ENCODE measurements at places on chromosomes 5 and 9. TPM values are rescaled to one million over a fixed set of nuclear protein-coding genes. Genes with fewer than 3 reads are reported as not detected.

KIF4B gene
- total RNA-seq = 0.10 TPM

SLC27A4 gene
- 5.7 TPM for total RNA-seq

NFIB gene
- total RNA-seq = not detected

ANP32B gene
- total RNA-seq = 412 TPM

SLC36A3 gene
- total RNA-seq = not detected

FBP2 gene
- total RNA-seq = not detected

DNA sequence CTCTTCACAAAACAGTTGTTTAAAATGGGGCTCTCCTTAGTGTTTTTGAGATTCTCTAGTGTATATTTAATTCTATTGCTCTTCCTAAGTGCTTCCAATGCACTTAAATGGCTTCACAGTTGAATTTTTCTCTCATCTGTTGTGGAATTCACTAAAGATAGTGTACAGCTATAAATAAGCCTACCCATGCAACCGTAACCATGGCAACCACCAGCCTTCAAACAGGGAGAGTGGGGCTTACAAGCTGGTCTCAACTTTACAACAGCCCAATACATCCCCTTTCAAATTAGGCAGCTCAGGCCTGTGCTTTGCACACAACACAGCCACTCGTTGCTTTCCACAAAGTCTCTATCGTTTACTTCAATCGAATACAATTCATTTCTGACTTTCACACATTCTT, 144.0 kb upstream of the PLPPR1 start:
- no peak for DNase-seq

GRCh38 chr9:112896131-112896530, 5.5 kb upstream of the SLC46A2 start:
- no peak for DNase-seq

GRCh38 chr5:96408210-96408777, 24.8 kb downstream of the PCSK1 start:
- DNase-seq = no peak

GRCh38 chr9:14907696-14908095, 2.5 kb downstream of the FREM1 start:
- DNase-seq = no peak

GRCh38 chr5:45089870-45090269, 281.1 kb downstream of the MRPS30 start:
- no peak for DNase-seq

GRCh38 chr5:44665101-44665701, 143.5 kb upstream of the MRPS30 start:
- DNase-seq = no peak

DNA sequence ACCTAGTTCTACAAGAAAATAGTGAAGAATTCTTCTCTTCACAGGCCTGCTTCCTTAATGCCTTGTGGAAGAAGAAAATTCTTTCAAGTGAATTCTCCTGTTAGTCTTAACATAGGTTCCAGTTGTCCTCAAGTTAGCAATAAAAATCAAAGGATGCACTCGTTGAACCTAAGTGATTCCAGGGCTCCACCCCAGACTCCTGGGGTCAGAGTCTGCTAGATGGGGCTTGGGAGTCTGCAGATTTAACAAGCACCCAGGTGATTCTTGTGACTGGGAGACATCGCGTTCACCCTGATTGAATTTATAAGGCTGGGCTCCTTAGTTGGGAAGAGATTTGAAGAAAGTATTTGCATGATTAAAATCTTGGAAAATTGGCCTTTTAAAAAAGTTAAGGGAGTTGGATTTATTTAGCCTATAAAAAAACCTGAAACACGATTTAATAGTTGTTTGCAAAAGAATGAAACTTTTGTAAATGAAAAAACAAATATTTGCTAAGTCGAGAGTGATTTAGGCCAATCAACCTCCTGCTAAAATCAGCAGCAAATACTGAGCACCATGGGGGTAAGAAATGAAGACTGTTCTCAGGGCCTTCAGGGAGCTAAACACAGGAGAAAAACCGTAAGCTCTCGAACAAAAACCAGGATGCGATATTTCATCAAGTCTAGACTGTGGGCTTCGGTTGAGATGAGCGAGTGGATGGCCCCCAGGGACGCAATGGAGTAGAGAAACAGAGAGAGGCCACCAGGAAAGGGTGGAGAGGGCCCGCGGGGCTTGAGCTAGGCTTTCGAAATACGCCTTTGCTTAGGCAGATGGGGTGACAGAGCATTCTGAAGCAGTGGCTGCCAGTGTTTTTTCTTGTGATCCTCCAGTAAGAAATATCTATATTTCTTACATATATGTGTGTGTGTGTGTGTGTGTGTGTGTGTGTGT, 86.9 kb upstream of the TTC23L start:
- DNase-seq = no peak

- no peak for DNase-seq
These were observed 15.2 kb upstream of the CORO2A start for GRCh38 chr9:98207606-98208005.

GRCh38 chr9:124676159-124676551, 95.0 kb downstream of the NR6A1 start:
- DNase-seq = no peak

- no peak for DNase-seq
These were observed 738.6 kb upstream of the ZNF608 start for GRCh38 chr5:125484742-125485641.

DNA sequence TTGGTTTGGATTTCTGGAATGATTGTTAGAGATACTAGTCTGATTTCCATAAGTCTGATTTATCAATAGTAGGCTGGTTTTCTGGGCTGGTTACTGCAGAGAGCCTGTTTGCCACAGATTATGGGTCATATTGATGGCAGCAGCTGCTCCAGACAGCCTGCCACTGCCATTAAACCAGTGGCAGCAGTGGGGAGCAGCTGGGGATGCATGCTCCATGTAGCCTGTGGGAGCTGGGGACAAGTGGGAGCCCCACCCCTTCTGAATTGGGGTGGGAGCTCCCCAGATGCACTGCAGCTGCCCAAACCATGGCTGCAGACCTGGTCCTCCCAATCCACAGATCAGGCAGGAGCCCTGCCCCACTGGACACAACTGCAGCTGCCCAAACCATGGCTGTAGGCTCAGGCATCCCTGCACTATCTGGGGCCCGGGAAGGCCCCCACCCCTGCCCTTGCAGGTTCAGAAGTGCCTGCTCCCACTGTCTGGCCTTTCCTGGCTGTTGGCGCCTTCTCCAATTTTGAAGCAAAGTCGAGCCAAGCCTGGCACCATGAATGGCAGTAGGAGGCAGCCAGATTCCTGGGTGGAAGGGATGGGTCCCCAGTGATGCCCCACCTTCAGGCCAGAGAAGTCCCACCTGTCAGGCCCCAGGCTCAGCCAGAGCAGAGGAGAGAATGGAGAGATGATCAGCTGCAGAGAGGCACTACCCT, 402.9 kb upstream of the TYRP1 start:
- no peak for DNase-seq

DNA sequence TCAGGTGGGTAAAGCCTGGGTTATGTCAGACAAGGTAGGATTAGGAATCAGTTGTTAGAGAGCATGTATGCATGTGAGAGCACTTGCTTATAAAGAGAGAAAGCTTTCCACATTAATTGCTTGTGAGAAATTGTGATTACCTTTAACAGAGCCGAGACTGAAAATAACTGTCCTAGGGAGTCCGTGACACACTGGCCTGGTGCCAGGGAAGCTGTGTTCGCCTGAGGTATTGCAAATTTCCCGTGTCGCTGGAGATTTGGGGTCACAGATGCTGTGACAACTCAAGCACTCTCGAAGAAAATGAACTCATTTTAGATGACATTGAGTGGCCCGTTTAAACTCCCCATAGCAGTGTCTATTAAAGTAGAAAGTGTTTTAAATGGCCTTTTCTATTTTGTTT, 9.6 kb downstream of the SLC1A1 start:
- DNase-seq = no peak

GRCh38 chr9:113608082-113608685, 144.7 kb downstream of the RGS3 start:
- no peak for DNase-seq

DNA sequence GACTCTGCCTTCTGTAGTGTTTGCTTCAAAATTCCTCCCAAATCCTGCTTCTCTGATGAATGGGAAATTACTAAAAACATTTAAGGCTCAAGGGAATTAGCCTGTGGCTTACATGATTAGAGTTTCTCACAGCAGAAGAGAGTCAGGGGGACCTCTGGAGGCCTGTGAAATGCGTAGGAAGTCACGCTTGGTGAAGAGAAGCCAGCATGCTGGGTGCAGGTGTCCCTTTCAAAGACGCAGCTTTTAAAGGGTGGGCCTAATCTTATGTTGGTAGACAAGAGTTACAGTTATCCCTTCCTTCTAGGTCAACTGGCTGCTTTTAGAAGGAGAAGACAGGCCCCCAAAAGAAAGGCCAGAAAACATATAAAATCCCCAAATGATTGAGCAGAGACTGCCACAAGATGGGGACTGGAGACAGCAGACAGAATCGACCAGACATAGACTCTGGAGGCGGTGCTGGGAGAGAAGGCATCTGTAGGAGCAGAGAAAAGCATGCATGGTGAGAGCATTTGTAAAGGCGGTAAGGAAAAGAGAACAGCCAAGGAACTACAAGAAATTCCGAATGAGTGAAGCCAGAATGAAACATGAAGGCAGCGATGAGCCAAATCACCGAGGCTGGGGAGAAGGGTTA, 42.3 kb downstream of the B4GALT1 start:
- no peak for DNase-seq

DNA sequence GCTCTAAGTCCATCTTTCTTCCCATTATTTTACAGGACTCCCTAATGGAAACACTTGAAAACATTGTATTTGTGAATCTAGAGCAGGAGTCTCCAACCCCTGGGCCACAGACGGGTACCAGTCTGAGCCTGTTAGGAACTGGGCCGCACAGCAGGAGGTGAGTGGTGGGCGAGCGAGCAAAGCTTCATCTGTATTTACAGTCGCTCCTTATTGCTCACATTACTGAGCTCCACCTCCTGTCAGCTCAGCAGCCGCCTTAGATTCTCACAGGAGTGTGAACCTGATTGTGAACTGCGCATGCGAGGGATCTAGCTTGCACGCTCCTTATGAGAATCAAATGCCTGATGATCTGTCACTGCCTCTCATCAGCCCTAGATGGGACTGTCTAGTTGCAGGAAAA, 111.0 kb downstream of the MED27 start:
- no peak for DNase-seq

DNA sequence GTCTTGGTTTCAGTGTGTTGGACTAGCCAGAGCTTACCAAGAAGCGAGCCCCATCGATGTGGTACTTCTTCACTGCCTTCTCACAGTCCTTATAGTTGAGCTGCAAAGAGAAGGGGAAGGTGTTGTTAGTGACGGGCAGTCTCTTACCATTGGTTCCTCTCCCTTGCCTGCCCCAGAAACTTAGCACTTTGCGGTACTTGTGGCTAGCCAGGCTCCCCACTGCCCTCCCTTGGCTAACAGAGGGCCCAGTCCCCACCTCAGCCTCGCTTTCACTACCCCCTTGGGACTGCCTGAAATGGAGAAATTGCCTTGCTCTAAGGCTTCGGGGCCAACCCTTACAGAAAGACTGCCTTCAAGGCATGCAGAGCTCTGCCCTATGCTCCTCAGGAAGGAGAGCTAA, 4.3 kb downstream of the LCP2 start:
- DNase-seq = peak; percentile 66

DNA sequence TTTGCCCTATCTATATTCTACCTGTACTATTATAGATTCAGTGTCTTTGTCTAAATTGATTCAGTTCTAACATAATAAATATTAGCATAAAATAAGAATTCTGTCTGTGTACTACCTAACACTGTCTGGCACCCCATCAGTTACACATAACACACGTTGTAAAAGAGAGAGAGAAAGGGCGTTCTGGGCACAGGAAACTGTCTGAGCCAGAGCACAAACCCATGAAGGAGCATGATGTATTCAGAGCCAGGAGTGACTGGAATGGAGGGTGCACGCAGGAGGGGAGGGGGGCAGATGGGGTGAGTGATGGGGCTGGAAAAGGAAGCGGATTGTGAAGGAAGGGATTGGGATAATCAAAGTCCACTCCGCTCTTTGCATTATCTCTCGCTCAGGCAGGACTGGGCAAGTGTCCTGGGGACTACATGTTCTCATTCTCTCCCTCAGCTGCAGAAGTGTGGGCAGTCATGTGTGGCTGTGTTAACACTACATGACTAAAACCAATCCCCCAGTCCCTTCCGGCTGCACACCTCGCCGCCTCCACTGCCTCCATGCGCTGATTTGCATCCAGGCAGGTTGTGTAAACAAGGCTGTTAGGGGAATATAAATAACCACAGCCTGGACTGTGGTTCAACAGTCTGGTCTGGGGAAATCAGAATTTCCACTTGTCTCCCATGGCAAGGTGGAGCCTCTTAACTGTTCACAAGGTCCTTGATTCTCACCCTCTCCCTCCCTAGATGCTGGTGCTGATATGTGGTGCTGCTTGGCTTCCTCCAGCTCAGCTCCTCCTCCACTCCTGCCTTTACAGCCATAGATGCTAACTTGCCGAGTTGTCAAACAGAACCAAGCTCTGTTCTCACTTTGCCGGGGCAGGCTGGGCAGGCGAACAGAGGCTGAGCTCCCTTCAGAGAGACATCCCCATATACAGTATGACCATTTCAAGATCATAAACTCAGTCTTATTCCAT, 367.5 kb upstream of the BRINP1 start:
- DNase-seq = no peak

Data from activated naive CD4-positive, alpha-beta T cell treated with anti-CD3 and anti-CD28 coated beads for 36 hours (primary cell).